Fibroblast of pulmonary artery (primary cell): ENCODE measurements at places on chromosomes 2 and 18.

DNA sequence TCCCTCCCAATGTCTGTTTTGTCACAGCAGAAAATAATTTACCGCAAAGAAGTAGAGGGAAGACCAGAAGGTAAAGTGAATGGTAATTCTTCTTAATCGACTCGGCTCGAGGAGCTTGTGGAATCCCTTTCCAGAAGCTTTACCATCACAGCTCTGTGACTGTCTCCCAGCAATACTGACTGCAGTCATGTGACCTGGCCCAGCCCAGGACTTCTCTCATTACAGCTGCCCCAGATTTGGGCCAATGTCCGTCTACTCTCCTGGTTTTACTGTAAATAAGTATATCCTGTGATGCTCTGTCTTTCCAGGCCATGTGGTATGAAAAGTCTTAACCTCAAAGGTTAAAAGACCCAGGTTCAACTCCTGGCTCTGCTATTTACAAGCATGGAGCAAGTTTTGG is 18.9 kb upstream of the ELOA2 start:
- no peak for DNase-seq

DNA sequence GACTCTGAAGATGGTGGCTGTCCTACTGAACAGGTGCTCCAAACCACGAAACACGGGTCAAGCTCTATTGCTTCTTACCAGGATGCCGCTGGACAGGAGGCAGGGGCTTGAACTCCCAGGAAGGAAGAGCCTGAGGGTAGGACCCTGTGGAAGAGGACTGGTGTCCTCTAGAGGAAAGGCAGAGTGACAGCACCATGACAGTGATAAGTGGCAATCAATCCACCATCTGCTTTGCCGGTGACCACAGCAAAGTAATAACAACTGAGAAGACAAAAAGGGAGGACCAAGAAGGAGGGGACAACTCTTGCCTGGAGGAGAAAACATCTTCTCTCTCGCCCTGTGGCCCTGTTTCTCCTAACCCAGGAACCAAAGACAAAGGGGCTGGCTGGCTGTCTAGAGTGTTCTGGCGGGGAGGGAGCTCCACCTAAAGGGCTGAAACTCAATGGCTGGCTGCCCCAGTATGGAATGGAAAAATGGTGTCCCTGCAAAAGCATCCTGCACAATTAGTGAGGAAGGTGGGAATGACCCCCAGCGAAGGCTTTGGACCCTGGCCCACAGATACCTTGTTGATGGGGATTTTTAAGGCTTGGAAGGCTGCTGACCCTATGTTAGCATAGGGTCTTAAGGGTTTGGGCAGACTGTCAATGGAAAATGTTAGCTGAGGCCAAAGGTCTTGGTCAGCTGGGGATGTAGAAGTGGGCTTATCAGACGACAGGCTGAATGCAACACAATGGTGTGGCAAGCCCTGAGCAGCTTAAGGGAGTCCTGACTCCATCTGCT is 35.4 kb downstream of the PROC start:
- peak; percentile 17 for DNase-seq

- no peak for DNase-seq
Observed at GRCh38 chr2:148136441-148136840, 115.5 kb downstream of the MBD5 start.

- peak; percentile 85 for DNase-seq
Observed at GRCh38 chr2:236343400-236344161, 79.4 kb upstream of the ASB18 start.

GRCh38 chr2:96213379-96213778 is 4.8 kb upstream of the STARD7 start:
- DNase-seq = no peak

GRCh38 chr18:51133580-51134160 is 63.8 kb downstream of the MEX3C start:
- DNase-seq = no peak

- DNase-seq = peak; percentile 95
Observed at GRCh38 chr2:241686650-241687425, at the start of gene DTYMK. Gene DTYMK, minus strand, starts transcription at chr2:241686815. Its CDS starts 32 bp downstream, at chr2:241686783.

DNA sequence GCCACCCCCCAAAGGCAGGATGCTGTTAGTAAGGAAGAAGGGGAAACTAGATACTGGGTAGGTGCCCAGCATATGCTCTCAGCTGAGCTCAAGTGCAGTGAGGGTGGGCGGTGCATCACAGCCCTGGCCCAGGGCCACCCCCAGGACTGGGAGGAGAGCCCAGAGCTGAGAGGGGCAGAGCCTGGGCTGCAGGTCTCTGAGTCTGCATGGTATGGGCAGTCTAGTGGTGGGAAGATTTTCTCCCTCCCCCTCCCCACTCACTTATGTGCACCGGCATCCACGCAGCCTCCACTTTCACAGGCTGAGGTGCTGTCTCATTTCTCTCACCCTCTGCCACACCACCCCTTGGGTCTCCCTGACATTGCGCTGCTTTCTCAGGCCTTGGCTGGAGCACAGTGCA is 48.5 kb upstream of the CAB39 start:
- no peak for DNase-seq

- DNase-seq = no peak
Observed at GRCh38 chr18:21363348-21363747, 121.3 kb downstream of the GREB1L start.

GRCh38 chr2:218607436-218608115 is at the start of gene PLCD4:
Gene PLCD4, plus strand, starts transcription at chr2:218607899. Its CDS starts 7,841 bp downstream, at chr2:218615740.
- peak; percentile 69 for DNase-seq

GRCh38 chr2:24984912-24985311 is 13.2 kb upstream of the DNAJC27 start:
- peak; percentile 48 for DNase-seq

DNA sequence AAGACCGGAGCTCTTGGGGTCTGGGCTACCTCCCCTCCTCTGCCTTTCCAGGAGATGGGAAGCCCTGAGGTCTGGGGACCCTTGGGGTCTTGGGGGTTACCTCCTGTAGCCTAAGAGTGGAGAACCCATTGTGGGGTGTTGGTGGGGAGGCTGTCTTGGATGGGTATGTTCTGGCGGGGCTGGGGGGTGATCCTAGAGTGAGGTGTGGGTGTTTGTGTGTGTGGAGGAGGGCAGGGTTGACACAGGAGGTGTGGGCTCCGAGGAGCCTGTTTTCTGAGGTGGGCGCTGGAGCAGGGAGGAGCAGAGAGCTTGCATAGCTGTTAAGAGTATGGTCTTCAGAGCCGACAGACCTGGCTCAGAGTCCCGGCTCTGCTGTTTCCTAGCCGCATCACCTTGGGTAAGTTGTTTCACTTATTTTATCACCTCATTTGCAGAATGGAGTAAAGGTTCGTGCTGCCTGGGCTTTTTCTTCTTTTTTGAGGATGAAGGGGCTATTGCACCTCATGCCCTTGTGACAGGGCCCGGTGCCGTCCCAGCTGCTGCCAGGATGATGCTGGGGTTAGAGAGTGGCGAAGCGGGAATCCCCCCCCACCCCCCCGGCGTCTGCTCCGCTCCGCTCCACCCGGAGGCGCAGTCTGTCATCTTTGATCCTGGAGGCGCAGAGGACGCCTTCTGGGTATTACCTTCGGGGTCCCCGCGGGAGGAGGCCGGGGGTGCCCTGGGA is 17.2 kb downstream of the TET3 start:
- DNase-seq = no peak

DNA sequence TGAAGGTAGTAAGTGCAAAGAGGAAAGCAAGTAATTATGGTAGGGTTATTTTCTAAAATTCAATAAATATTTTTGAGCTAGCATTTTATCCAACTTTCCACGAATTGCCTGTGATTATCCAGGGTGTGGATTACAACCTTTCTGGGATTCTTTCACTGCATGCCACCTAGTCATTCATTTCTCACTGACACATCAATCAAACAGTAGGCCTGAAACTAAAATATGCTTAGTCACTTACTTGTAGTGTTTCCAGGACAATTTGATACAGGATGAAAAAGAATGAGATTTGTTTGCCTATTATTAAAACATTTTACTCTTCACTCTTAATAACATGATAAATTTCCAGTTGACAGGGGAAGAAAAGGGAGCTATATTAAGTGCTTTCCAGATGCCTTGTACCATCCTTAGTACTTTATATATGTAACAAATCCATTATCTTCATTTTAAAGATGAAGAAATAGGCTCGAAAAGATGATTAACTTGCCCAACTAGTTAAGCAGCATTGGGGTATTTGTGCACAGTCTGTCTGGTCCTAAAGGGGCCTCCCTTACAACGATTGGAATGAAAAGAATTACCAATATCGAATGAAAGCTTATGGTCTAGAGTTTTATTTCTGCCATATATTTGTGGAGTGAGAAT is 70.4 kb downstream of the KCTD1 start:
- no peak for DNase-seq

DNA sequence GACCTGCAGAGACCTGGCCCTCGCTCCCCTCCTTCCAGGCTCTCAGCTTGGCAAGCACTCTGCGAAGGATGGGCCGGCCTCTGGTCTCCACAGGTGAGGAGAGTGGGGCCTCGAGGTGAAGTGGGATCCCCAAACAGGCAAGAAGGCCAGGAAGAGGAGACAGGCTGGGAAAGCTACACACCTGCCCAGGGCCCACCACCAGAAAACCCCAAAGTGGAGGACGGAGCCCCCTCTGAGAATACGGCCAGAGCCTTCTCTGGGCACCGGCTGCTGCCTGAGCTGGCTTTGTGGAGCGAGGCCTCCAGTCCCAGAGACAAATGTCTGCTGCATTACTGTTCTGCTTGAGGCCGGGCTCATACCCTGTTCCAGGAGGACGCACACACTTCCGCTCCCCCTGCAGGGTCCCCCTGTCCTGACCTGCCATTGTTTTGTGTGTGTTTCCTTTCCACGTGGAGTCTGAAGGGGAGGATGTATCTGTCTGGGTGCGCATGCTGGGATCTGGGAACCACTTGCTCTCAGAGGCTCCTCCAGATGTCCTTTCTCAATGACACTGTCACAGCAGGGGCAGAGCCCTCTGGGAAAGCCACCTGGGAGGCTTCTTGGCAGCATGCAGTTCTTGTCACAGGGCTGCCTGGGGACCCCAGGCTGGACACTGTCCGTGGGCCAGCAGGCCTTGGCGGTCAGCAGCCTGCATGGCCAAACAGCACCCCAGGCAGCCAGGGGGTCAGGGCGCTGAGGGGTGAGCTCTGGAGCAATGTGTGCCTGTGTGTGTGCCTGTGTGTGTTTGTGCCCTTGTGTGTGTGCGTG is 20.8 kb downstream of the KCNF1 start:
- peak; percentile 35 for DNase-seq

GRCh38 chr2:200603972-200604371 is 18.2 kb downstream of the AOX1 start:
- peak; percentile 80 for DNase-seq

DNA sequence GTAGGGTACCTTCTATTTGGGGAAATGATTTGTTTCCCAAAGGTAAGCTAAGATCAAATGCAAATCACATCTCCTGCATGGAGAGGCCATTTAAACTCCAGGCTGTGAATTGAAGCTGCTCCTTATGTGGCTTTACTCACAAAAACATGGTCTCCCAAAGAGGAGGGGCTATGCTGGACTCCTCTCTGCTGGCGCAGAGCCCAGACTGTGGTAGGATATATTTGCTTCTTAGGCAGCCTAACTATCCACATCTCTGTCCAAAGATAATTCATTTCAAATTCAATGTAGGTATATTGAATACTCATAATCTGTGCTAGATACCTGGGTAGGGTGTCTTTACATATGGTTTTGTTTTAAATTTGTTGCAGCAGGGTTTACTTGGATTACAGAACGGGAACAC is 358.5 kb downstream of the ALK start:
- DNase-seq = no peak

GRCh38 chr2:169661265-169661664 is 32.9 kb downstream of the CFAP210 start:
- no peak for DNase-seq

DNA sequence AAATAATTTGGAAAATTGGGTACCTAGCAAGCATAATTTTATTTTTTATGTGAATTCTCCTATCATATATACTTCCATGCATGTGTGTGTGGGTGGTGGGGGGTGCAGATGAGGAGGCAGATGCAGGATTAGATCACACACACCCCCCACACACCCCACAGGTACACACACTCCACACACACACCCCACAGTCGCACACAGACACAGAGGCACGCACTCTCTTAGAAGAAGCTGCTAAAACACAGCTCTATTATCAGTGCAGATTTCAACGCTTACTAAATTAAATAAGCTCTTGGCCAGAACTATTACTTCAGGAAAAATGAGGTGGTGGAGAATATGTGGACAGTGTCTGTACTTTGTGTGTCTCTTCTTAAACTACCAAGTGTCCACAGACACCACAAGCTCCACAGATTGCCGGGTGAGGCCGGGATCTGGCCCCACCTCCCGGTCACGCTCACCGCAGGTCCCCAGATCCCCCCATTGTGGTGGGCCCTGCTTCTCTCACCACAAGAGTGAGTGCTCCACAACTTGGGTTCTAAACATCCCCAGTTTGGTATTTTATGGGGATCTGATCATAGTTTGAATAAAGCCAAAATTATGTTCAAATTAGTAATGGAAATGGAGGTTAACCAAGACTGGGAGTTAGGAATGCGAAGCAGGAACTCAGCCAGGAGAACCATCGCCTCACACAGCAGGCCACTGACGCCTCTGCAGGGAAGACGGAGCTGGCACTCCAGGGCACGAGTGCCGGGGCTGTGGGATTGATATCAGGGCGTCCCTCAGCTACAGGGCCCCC is 102.1 kb downstream of the PXDN start:
- no peak for DNase-seq

- DNase-seq = no peak
Observed at GRCh38 chr2:240143276-240143675, 2.8 kb upstream of the OTOS start.

- DNase-seq = no peak
Observed at GRCh38 chr2:55929476-55929875, 5.9 kb upstream of the EFEMP1 start.

DNA sequence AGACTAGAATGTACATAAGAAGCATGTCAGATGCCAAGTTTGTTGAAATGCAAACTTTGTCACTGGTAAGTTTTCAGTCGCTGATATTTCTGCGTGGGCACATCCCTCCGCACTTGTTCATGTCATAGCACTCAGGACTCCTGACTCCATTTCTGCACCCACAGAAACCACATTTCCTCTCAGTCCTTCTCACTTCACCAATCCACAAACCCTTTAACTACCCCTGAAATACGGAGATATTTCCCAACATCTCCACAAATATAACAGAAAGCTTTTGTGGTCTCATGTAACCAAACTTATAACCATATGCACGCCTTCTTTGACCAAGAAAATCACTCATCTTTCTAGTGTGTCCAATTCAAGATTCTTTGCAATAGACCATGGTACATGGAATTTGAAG is 276.9 kb upstream of the ERBB4 start:
- DNase-seq = no peak

GRCh38 chr2:18836436-18836835 is 247.1 kb upstream of the NT5C1B start:
- DNase-seq = no peak

- no peak for DNase-seq
Observed at GRCh38 chr2:32594573-32594972, 33.3 kb upstream of the TTC27 start.

- DNase-seq = peak; percentile 83
Observed at GRCh38 chr2:173963323-173963816, 1.8 kb downstream of the SP3 start.

DNA sequence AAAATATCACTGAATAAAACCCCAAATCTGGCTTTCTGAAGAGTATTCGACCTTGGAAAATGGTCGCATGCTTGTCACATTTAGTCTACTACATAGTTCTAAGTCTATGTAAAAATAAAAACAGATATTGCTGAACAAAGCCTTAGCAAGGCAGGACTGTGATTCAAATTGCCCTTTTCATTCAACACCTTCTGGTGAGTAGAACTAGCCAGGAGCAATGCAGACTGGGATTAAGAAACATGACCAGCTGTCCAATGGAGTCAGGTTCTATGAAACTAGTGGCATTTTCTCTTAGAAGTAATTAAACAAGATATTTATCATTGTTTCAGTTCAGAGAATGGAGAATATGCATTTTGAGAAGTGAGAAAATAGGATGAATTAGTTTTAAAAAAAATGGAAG is 1260.5 kb upstream of the ACVR2A start:
- DNase-seq = no peak
